Hematopoietic multipotent progenitor cell treated with erythropoietin and hydrocortisone succinate and interleukin-3 and kit ligand, for 15 days (in vitro differentiated cells): ENCODE measurements at places on chromosomes 4 and X.

- no peak for DNase-seq
These were observed 2.3 kb upstream of the C1QTNF7 start for GRCh38 chr4:15425520-15425919.

DNA sequence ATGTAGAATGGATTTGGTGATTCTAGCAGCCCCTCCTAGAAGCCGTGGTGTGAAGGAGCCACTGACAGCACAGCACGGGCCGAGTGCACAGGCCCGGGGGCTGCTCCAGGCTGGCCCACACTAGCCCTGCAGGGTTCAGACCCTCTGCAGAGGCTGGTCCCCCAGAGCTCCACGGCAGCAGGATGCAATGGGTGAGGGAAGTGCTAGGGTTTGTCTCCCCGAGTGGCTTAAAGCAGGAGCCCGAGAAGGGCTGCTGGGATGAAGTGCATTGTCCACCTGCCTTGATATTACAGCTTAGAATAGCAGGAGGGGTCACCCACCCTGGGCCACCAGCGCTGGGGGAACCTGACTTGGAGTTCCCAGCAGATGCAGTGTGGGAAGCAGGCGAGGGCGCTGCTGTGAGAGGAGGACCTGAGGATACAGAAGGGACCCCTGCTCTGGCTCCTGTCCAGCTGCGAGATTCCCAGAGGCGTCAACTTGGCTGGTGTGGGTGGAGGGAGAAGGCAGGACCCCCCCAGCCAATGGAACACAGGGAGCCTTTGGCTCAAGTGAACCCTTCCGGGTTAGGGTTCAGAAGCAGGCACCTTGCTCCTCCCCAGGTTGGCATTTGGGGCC, 30.0 kb downstream of the WDR1 start:
- no peak for DNase-seq

DNA sequence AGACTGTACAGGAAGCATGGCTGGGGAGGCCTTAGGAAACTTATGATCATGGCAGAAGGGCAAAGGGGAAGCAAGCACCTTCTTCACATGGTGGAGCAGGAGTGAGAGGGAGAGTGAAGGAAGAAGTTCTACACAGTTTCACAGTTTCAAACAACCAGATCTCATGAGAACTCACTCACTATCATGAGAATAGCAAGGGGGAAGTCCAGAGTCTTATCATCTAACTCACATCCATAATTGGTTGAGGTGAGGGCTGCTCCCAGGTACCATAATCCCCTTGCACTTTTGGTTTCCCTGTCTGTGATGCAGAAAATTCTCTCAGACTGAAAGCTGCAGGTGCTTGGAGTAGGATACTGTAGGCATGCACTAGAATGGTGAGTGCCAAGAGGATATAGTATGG, 233.8 kb upstream of the CPEB2 start:
- no peak for DNase-seq

- DNase-seq = no peak
These were observed 93.0 kb downstream of the IL13RA2 start for GRCh38 chrX:114924423-114924822.

DNA sequence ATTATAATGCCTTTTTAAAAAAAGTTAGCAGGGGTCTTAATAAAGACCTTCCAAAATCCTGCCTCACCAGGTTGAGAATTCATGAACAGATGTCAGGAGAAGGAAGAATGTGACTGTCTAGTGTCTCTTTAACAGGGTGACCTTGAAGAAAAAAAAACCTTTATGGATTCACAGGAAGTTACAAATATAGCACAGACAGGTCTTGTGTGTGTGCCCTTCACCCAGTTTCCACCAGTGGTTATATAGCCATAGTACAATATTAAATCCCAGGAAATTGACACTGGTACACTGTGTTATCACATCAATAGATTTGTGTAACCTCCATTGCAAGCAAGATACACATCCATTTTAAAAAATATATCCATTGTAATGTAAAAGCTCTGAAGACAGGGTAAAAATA, 43.7 kb downstream of the HADH start:
- no peak for DNase-seq

- no peak for DNase-seq
These were observed 25.4 kb upstream of the GNRHR start for GRCh38 chr4:67779631-67780030.

- peak; percentile 82 for DNase-seq
These were observed 16.6 kb downstream of the DCK start for GRCh38 chr4:71009890-71010588.

- no peak for DNase-seq
These were observed 118.7 kb downstream of the ZIC3 start for GRCh38 chrX:137684591-137684990.

- no peak for DNase-seq
These were observed 17.2 kb downstream of the ANXA3 start for GRCh38 chr4:78568640-78569305.

DNA sequence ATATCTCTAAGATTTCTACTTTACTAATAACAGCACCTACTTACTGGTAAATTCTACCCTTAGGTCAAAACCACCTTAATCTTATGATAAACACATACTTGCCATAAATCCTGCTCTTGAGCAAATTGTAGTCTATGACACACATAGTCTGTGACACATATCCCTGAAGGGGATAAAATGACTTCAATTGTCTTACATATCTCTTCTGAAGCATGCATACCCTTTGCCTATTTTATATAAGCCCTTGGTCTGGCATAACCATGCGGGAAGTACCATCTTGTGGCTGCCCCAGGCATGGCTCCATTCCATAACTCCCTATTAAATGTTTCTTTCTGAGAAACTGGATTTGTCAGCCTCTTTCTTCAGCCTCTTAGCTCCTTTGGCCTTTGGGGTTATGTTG, 248.9 kb downstream of the SLC7A11 start:
- no peak for DNase-seq

- DNase-seq = no peak
These were observed 243.3 kb downstream of the FSTL5 start for GRCh38 chr4:161920304-161921052.

DNA sequence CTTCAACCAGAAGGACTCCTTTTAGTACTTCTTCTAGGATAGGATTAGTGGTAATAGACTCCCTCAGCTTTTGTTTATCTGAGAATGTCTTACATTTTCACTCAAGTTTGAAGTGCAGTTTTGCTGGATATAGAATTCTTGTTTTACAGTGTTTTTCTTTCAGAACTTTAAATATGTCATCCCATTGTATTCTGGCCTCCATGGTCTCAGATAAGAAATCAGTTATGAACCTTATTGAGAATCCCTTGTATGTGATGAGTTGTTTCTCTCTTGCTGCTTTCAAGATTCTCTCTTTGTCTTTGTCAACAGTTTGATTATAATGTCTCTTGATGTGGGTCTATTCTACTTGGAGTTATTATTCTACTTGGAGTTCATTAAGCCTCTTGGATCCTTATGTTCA, 116.1 kb upstream of the CITED1 start:
- DNase-seq = no peak

DNA sequence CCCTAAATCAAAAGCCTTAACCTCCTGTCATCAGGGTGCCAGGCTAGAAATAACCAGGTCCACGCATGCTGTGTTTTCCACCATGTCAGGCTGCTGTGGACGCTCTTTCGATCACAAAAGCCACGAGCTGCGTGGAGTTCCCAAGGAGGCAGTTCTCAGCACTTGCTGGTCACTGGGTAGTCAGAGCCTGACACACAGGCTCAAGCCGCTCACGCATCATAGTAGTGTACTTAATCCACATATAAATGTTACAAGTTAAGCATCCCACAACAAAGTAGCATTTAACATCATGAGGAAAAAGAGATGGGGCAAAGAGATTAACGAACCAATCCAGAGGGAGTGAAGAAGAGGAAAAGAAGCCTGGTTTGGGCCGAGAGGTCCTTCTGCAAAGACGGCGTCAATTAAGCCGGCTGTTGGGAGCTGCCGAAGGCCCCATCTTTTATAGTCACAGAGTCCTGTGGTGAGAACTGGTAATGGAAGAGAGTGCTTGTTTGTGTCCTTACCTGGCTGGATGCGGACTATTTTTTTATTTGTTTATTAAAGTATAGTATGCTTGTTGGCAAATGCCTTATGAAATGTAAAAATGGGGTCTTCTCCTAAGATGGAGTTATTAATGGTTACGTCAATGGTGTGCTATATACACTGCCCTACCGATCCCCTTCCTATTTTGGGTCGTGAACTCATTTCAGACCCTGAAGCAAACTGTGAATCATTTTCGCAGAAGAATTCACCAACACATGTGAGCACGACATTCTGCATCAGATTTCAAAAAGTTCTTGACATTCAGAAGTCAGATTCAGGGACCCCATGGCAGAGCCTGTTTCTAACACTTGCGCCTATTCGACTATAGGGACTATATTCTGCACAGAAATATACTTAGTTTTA, 675 bp downstream of the PRIMPOL start:
- DNase-seq = peak; percentile 29

GRCh38 chr4:139813881-139814280, 148.3 kb downstream of the MGST2 start:
- no peak for DNase-seq
